ENCODE measurements at places on chromosomes 12 and 14.
A peak's percentile ranks its signal among the peaks of the same experiment; 100 is the strongest.

DNA sequence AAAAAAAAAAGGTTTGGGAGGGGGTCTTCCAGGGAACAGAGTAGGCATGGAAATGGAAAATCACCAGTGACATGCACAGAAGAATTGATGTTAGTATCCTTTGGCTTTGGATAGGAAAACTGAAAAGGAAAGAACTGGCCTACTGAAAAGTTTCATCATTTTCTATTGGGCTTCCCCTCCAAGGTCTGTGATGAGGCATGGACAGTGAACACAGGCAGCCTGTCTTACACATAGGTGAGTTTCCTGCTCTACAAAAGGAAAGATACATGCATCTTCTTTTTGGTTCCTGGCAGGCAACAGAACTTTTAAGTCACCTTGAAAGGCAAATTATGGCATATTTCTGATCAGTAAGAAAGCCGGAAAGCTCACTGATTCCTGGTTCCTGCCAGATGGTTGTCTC, 5.8 kb downstream of the BMAL2 start:
- peak; percentile 32 for DNase-seq

DNA sequence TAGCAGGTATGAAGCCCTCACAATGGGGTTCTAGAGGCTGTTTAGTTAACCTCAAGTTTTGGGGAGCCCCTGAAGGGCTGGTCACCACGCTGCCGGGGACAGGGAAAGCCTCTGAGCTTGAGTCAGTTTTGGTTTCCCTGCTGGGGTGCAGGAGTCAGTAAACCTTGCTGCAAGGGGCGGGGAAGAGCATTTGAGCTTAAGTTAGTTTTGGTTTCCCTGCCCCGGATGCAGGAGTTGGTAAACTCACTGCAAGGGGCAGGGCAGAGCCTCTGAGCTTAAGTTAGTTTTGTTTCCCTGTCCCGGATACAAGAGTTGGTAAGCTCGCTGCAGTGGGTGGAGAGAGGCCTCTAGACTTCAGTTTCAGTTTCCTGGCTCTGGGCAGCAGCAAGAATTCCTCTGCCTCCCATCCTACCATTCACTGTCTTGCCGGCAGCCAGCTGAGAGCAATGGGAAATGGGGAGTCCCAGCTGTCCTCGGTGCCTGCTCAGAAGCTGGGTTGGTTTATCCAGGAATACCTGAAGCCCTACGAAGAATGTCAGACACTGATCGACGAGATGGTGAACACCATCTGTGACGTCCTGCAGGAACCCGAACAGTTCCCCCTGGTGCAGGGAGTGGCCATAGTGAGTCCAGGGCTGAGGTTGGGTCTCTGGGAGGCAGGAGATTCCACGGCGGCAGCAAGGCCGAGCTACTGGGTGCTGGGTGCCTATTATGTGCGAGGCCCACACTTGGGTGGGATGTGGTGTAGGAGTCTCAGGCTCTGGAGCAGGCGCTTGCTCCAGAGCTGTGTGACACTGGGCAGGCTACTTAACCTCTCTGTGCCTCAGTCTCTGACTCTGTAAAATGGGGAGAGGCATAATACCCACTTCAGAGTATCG, at the start of gene OAS2:
Gene OAS2 (plus strand): TSS at position 357 of the 878 bp plus-strand sequence. CDS start 90 bp downstream, at position 447.
- peak; percentile 63 for DNase-seq

- no peak for DNase-seq
These were observed 11.7 kb upstream of the KCNA5 start for GRCh38 chr12:5031958-5032357.

DNA sequence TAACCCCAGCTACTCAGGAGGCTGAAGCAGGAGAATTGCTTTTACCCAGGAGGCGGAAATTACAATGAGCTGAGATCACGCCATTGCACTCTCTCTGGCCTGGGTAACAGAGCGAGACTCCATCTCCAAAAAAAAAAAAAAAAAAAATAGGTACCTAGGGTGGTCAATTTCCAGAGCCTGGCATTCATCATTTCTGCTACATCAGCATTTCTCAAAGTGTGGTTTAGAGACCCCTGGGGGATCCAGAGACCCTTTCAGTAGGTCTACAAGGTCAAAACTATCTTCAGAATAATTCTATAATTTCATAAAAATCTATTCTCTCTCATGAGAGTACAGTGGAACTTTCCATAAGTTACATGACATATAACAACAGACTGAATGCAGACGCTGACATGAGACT, 19.9 kb downstream of the CERS5 start:
- no peak for DNase-seq

DNA sequence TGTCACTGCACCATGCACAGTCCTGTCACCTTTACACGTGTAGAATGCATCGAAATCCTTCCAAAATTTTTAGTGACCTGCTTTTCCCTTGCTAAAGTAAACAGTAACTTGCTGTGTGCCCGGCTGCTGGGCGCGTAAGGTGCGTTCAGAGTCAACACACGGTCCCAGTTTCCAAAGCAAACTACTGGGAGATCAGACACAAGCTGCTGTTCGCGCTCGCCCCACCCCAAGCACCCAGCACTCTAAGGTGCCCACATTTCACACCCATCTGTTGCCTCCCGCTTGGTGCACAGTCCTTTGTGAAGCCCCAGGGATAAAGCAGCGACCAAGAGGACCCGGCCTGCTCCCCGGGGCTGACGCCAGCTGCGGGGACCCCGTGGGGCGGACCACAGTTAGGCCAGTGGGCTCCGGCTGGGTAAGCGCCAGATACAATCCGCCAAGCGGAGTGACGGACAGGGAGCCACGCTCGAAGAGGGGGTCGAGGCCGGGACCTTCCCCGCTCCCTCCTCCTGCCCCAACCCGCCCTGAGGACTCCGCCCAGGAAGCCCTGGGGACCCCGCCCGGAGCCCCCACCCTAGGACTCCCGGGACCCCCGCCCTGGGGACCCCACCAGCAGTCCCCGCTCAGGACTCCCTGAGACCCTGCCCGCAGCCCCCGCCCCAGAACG, 633 bp downstream of the STX2 start:
- peak; percentile 41 for DNase-seq

DNA sequence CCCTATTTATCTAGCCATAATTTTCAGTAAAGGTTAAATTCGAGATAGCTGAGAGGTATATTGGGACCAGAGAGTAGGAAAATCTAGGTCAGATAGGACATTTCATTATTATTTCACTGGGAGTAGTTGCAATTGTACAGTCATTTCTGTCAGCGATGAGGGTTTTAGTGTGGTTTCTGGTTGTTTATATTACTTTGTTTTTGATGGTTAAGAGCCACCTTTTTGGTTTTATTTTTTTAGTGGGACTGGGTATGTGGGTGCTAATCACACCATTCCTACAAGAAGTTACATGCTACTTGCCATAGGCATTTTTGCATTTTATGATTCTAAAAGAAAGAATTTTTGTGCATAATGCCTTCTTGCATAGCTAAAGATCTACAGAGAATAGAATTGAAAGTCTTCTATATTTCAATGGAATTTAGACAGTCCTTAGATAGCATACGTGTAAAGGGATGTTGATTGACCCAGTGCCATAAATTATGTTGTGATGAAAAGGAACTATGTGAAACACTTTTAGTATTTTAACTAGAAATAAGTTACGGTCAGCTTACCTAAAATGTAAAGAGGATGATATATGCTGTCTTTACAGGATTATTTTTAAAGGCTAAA, 85.2 kb downstream of the KTN1 start:
- no peak for DNase-seq

DNA sequence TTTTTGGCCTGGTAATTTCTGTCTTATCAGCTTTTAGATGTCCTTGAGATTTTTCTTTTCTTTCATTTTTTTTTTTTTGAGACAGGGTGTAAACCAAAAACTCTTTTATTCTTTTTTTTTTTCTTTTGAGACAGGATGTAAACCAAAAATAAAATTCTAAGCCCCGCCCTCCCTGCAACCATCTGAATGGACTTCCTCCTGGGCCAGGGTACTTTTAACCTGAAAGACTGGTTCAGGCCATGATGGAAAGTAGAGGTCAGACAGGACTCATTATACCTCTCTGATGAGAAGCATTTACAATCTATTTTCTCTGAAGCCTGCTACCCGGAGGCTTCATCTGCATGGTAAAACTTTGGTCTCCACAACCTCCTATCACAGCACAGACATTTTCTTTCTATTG, 33.5 kb upstream of the TCL1B start:
- no peak for DNase-seq

DNA sequence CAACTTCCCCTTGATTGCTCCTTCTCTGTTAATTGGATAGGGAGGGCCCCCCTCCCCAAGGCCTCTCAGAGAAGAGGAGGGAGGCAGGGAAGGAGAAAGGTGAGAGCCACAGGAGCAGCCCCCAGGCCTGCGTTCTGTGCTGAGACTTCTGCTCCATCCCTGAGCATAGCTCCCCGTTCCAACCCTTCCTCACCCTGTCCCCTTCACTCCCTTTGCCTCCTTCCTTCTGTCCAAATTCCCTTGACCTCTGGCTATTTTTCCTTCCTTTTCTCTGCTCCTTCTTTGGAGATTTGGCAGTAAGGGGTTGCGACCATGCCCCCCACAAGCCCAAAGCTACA, 788 bp upstream of the ASIC1 start:
- no peak for DNase-seq

DNA sequence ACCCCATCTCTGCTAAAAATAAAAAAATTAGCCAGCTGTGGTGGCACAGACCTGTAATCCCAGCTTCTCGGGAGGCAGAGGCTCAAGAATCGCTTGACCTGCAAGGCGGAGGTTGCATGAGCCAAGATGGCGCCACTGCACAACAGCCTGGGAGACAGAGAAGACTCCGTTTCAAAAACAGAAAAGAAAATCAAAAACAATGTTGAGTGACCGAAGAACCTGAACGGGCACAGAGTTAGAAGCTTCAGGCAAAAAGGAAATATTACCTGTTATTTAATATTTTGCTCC, 3.5 kb downstream of the GLT1D1 start:
- DNase-seq, result no peak

GRCh38 chr14:68368850-68369249, 424.0 kb downstream of the ZFP36L1 start:
- no peak for DNase-seq

- no peak for DNase-seq
These were observed 77.0 kb downstream of the KITLG start for GRCh38 chr12:88503281-88503703.

DNA sequence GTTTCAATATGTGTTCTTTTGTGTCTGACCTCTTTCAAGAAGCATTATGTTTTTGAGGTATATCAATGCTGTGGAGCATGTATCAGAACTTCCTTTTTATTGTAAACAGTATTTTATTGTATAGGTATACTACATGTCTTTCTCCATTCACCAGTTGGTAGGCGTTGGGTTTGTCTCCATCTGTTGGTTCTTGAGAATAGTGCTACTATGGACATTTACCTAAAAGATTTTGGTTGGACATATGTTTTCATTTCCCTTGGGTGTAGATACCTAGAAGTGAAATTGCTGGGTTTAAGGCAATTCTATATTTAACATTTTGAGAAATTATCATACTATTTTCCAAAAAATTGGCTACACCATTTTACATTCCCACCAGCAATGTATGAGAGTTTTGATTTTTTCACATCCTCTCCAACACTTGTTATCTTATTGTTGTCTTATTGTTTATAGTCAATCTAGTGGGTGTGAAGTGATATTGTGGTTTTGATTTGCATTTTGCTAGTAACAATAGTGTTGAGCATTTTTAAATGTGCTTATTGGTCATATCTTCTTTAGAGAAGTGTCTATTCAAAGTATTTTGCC, 409.2 kb downstream of the IPO8 start:
- peak; percentile 11 for DNase-seq

DNA sequence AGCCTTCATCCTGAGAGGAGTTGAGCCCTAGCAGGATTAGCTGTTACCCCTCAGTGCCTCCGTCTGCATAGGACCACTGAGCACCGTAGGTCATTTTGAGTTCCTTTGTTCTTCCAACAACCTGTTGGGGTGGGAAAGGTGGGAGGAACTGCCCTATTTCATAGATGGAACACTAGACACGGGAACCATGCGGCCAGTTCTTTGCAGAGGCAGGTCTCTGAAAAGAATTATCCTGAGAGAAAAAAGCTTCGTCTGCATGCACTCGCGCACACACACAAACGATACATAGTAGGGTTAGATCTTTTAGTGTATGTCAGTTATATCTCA, 28.5 kb downstream of the TRAFD1 start:
- DNase-seq, result no peak

DNA sequence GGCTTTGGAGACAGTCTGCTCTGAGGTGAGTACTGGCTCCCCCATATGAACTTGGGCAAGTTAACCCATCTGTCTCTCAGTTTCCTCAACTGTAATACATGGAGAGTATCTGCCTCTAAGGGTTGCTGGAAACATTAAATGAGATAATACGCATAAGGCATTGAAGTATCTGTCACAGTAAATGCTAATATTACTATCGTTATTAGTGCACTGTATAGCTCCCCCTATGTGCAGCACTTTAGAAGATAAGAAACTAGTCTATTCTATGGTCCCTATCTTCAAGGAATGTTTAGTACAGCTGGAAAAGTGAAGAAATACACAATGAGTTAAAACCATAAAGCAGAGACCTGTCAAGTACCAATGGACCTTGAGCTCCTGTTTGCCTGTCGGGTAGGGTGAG, 51.7 kb upstream of the CFL2 start:
- DNase-seq, result no peak

DNA sequence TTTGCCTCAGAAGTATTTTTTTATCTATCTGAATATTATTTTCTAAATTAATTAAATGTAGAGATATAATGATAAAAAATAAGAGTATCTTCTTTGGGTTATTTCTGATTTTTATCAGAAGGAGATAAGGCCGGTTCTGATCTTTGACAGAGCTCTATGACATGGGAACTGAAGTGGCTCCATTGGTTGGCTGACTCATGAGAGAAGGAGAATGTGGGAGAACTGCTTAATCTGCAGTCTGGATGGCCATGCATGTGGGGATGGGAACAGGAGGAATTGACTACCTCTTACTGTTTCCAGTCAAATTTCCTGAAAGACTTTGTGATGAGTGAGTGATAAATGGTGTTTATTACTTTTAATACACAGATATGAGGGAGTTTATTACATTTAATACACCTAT, 155.8 kb upstream of the ATP2B1 start:
- no peak for DNase-seq

GRCh38 chr12:65907513-65907912, 83.2 kb downstream of the HMGA2 start:
- no peak for DNase-seq

GRCh38 chr12:19482036-19482435, 42.7 kb downstream of the AEBP2 start:
- peak; percentile 64 for DNase-seq

DNA sequence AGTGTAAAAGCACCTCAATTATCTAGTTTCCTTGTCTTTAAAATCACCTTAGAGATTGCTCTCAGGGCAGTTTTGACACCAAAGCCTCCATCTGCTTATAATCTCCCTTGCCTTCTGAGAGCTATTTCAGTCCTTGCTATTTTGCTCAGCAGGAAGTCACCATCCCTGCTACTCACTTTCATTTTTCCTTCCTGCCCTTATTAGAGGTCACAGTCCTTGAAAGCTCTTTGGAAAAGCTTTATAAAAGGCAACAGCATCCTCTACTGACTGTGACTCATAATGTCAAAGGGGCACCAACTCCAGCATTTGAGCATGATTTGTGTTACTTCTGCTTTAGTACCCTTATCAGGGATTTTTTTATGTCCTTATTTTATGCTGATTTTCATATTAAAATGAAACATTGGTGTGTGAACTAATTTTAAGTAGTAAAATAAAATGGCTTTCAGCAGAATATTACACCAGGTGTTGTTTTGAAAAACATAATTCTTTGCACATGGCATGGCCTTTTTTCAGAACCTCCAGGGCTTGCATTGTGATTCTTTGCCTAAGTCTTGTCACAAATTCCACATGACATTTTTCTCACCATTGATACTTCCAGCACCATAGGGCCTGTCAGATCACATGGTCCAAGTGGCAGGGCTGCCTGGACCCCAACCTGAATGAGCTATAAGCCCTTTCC, 213.0 kb downstream of the ADAMTS20 start:
- peak; percentile 85 for DNase-seq

GRCh38 chr12:125254236-125254635, 189.0 kb downstream of the AACS start:
- DNase-seq, result no peak

GRCh38 chr14:91545946-91546716, 36.0 kb upstream of the PPP4R3A start:
- no peak for DNase-seq
